ENCODE measurements at places on chromosomes 12 and 14.

GRCh38 chr14:73463411-73463810 lies 5.1 kb upstream of the NUMB start:
- DNase-seq = peak; percentile 18

DNA sequence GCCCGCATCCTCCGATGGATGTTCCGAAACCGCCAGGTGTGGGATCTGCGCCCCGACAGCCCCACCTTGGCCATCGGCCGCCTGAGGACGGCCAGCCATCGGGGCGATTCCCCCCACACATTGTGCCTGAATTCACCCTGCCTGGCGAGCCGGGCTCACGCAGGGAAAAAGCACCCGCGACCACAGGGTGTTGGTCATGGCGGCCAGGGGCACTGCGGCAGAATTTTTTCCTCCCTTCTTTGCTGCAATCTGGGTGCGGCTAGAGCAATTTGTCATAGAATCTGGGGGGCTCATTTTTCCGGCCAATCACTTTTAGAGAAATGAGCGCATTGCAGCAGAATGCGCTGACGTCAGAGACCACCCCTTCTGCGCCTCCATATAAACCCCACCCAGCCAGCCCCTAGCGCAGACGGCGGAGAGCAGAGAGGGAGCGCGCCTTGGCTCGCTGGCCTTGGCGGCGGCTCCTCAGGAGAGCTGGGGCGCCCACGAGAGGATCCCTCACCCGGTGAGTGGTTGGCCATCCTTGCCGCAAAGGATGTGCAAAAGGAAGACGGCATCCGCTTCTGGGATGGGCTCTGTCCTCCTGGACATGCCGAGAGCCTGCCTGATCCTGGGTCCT lies at the start of gene MEG3:
Gene MEG3, plus strand, starts transcription at position 406 of the 619 bp plus-strand sequence.
- no peak for DNase-seq

DNA sequence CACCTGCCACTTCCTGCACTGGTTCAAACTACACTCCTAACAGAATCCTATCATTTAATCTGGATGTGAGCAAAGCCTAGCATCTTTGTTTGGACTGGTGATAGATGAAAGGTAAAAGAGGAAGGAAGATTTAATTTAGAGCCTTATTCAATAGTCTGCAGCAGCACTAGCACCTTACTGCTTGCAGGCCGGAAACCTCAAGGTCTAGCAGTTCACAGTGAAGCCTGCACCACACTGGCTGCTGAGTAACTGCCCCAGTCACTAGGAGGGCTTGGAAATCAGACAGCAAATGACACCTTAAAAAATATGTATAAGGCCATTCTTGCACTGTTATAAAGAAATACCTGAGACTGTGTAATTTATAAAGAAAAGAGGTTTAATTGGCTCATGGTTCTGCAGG lies 358.0 kb downstream of the DAD1 start:
- DNase-seq = peak; percentile 33

GRCh38 chr14:73721101-73721821 lies 7.1 kb upstream of the PNMA1 start:
- DNase-seq = no peak

GRCh38 chr14:91896419-91896818 lies 29.1 kb upstream of the TC2N start:
- DNase-seq = no peak

GRCh38 chr14:105107351-105107750 lies 42.1 kb upstream of the GPR132 start:
- no peak for DNase-seq

- DNase-seq = no peak
Observed at GRCh38 chr12:123896767-123897166, 75.9 kb downstream of the CCDC92 start.

DNA sequence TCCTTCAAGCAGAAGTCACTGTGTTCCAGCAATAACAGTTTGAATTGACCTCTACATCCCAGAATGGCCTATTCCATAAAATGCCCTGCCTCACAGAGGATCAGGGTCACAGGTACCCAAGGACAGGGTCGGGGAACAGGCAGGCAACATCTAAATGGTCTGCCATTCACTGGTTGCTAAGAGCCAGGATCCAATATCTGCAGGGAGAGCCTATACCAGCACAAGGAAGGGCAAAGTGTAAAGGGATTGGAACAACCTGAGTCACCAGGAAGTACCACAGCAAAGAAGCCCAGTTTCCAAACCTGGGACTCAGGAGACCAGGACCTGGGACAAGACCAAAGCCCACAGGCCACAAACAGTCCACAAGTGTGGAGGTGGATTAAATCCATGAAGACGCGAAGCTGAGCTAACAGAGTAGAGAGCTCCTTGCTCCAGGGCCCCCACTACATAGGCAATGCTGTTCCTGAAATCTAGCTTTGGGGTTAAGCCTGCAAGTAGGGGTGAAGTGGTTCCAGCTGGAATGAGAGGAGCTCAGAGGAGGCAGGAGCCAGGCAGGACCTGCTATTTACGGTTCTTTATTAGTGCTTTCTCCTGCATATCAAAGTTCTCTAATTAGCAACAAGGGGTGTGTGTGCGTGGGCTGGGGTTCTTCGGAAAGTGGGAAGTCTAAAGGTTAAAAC lies 274.3 kb downstream of the BCL11B start:
- DNase-seq = no peak
